ENCODE measurements at places on chromosomes 3 and 15. TPM values are rescaled to one million over a fixed set of nuclear protein-coding genes. Genes with fewer than 3 reads are reported as not detected.

CHL1 gene
- total RNA-seq = 372 TPM

SLC6A1 gene
- total RNA-seq = 740 TPM

SOX2 gene
- 104 TPM for total RNA-seq

SLC22A13 gene
- 0.50 TPM for total RNA-seq

ATP13A4 gene
- 26.4 TPM for total RNA-seq

AP3B2 gene
- 19.3 TPM for total RNA-seq

DCBLD2 gene
- total RNA-seq = 42.3 TPM

Data from spinal cord (tissue), 10 donors.